Cardiac muscle cell (in vitro differentiated cells and primary cell): ENCODE measurements at places on chromosomes 1 and 21. TPM values are rescaled to one million over a fixed set of nuclear protein-coding genes. Genes with fewer than 3 reads are reported as not detected.

GRCh38 chr1:96992871-96993270 lies 271.3 kb downstream of the PTBP2 start:
- no peak overlapping the region for H3K4me3 ChIP-seq
- no peak overlapping the region for H3K27ac ChIP-seq
- H3K27me3 ChIP-seq = no peaks in the 10 kb centered on the region
- no peaks in the 10 kb centered on the region for H3K36me3 ChIP-seq
- DNase-seq = no peak

DNA sequence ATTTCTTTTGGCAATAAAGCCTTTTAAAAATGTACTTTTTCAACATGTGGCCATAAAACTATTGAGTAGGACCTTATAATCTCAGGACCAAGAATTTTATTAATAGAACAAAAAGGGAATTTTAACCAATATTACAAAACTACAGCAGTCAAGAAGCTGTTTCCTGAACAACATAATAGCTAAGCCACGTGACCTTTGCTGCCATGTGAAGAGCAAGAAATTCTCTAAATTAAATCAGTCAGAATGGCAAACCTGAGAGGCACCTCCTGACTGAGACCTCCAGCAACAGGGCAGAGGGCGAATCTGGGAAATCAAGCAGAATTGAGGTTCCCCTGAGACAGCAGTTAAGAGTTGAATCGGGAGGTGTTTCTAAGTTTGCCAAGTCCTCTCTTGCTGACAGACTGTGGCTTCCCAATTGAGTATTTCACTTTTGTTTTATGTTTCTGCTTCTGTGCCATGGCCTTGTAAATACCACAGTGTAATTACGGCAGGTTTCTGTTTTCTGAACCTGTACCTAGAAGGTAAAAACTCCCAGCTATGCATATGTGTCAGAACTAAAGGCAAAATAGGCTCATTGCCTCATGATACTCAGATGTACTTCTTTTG lies 358.4 kb downstream of the NTNG1 start:
- no peaks in the 10 kb centered on the region for H3K4me1 ChIP-seq
- DNase-seq = no peak
- H3K4me3 ChIP-seq = no peak overlapping the region
- no peaks in the 10 kb centered on the region for H3K36me3 ChIP-seq
- H3K27ac ChIP-seq = no peak overlapping the region

DNA sequence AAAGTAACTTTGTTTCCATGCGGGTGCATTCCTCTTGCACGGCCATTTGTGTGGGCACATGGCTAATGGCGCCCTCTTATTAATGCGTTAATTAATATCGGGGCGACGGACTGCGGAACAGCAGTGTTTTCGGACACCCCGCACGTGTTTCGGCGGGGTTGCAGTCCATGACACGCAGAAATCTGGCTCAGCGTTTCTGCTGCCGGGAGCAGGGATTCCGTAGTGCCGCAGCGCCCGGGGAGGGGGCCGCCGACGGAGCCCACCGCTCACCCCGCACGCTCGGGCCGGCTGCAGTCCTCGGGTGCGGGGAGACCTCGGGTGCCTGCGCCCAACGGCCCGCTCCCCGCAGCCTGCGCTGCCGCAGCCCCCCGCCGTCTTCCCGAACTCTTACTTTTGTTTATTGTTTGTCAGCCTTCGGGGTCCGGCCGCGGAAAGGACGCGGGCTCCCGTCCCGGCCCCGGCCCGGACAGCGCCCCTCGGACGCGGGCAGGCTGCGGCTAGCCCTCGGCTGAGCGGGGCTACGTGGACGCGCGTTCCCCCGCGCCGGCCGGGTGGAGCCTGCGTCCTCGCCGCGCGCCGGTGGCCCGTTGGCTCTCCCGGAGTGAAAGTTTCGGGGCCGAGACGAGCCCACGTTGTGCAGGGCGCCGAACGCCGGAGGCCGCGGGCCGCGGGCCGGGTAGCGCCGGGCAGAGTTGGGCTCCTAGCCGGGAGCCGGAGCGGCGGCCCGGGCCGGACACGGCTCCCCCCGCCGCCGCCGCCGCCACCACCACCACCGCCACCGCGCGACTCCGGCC lies 849 bp downstream of the NFIA start:
- H3K27ac ChIP-seq = no peak overlapping the region
- H3K4me1 ChIP-seq = peaks cover 48% of the 10 kb centered on the region
- H3K4me3 ChIP-seq = peak overlapping the region; percentile 95
- H3K36me3 ChIP-seq = no peaks in the 10 kb centered on the region

DNA sequence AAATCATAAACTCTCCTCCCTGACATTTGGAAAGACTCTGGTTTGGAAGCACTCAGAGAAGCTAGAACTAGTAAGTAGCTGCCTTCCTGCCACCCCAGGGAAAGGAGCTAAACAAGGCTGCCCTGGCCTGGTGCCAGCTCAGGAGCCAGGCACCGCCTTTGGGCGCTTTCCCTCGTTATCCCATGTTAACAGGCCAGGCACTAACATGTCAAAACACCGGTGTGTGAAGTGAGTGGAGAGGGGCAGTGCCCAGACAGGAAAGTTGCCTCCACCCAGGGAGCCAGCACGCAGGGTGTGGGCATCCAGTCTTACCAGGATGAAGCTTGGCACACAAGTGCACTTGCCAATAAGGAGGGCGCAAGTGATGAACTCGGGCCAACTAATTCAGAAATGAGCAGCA lies 346.8 kb downstream of the RRAGC start:
- H3K4me3 ChIP-seq = no peak overlapping the region
- no peaks in the 10 kb centered on the region for H3K36me3 ChIP-seq
- H3K4me1 ChIP-seq = peaks cover 7% of the 10 kb centered on the region
- no peak overlapping the region for H3K27ac ChIP-seq
- H3K27me3 ChIP-seq = peaks cover 31% of the 10 kb centered on the region
- peak; percentile 20 for DNase-seq

DNA sequence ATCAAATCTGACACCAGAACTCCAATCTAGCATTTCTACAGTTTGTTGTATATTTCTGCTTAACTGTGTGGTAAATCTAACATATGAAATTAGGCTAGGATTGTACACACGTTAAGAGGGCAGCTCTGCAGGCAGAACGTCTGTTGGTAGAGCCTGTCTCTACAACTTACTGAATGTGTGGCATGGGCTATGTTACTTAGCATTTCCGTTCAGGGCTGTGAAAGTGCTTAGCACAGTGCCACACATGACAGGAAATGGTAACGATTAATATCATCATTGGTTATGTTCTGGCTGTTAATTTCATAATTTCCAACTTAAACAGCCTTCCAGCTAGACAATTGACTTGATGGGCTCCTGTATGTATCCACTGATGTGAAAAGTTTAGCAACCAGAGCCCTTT lies 9.6 kb upstream of the C8B start:
- no peak overlapping the region for H3K4me3 ChIP-seq
- DNase-seq = no peak
- H3K36me3 ChIP-seq = no peaks in the 10 kb centered on the region
- no peak overlapping the region for H3K27ac ChIP-seq
- H3K4me1 ChIP-seq = no peaks in the 10 kb centered on the region

DNA sequence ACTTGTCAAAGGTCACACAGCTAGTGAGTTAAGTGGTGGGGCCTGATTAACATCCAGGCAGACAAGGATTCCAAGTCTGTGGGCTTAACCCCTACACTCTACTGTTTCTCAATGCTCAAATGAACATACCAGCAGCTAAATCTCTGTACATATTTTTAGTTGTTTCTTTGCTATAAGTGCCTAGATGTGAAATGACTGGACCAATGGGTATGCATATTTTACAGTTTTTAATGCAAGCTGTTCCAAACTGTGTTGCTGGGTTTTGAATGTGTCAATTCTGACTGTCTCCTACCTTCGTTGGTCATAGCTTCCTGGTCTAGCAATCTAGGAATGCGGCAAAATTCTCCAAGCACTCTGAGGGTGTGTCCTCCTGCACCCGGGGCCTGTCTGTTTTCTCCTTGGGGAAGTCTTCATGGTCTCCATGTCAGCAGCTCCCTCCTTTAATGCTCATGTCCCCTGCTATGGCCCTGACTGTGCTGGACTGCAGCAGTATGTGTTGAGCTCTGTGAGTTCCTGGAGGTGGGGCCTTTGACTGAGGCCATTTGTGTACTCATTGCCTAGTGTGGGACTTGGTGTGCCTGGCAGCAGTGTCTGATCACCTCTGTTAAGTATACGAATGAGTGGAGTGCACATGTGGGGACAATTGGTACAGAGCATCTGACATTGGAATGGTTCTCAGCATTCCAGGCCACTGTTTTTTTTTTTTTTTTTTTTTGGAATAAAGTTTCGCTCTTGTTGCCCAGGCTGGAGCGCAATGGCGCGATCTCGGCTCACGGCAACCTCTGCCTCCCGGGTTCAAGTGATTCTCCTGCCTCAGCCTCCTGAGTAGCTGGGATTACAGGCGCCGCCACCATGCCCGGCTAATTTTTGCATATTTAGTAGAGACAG lies 72.9 kb upstream of the SLC2A1 start:
- no peaks in the 10 kb centered on the region for H3K4me1 ChIP-seq
- DNase-seq = no peak
- no peaks in the 10 kb centered on the region for H3K27me3 ChIP-seq
- H3K36me3 ChIP-seq = no peaks in the 10 kb centered on the region
- H3K27ac ChIP-seq = no peak overlapping the region

GRCh38 chr1:40951943-40952743 lies 27.4 kb upstream of the CTPS1 start:
- H3K4me1 ChIP-seq = no peaks in the 10 kb centered on the region
- H3K36me3 ChIP-seq = no peaks in the 10 kb centered on the region
- no peaks in the 10 kb centered on the region for H3K27me3 ChIP-seq
- H3K4me3 ChIP-seq = no peak overlapping the region

GRCh38 chr1:144101397-144102045 lies 129.7 kb upstream of the FAM72C start:
- no peaks in the 10 kb centered on the region for H3K4me1 ChIP-seq
- no peak overlapping the region for H3K27ac ChIP-seq
- no peak overlapping the region for H3K4me3 ChIP-seq
- no peaks in the 10 kb centered on the region for H3K36me3 ChIP-seq

GRCh38 chr21:41167348-41168342 lies at the start of gene BACE2:
TSS of gene BACE2 (plus strand) at chr21:41168160. CDS start at chr21:41168264, 104 bp downstream.
- no peaks in the 10 kb centered on the region for H3K36me3 ChIP-seq
- DNase-seq = peak; percentile 76
- no peak within 1 kb of the TSS for H3K27ac ChIP-seq
- H3K27me3 ChIP-seq = peaks cover 56% of the 10 kb centered on the region

GRCh38 chr1:27163093-27163492 lies 8.2 kb upstream of the SLC9A1 start:
- H3K36me3 ChIP-seq = no peaks in the 10 kb centered on the region
- no peak overlapping the region for H3K27ac ChIP-seq
- no peaks in the 10 kb centered on the region for H3K4me1 ChIP-seq
- H3K4me3 ChIP-seq = no peak overlapping the region
- H3K27me3 ChIP-seq = no peaks in the 10 kb centered on the region

GRCh38 chr1:208808301-208808700 lies 564.1 kb upstream of the PLXNA2 start:
- H3K4me1 ChIP-seq = peaks cover 5% of the 10 kb centered on the region
- H3K27ac ChIP-seq = no peak overlapping the region
- peaks cover 5% of the 10 kb centered on the region for H3K27me3 ChIP-seq
- no peak overlapping the region for H3K4me3 ChIP-seq
- H3K36me3 ChIP-seq = no peaks in the 10 kb centered on the region

- no peak for DNase-seq
Observed at GRCh38 chr1:156376958-156377919, 8.2 kb downstream of the RHBG start.

DNA sequence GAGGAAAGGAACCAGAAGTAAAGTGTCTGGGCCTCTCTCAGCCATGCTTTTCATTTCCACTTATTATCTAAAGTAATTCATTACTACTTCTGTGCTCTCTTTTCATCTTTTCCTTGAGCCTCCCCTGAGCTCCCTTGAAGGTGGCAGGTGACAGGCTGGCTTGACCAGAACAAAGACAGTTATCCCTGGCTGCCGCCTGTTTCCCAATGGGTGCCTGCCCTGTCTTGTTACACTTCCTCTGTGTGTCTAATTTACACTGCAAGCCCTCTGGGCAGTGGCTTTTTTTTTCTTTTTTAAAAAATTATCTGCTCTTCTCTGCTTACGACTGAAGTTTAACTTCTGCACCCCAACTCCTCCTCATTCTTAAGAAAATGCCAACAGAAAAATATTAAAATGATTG lies 113.4 kb downstream of the NGF start:
- H3K4me3 ChIP-seq = no peak overlapping the region
- no peaks in the 10 kb centered on the region for H3K4me1 ChIP-seq
- no peaks in the 10 kb centered on the region for H3K36me3 ChIP-seq
- H3K27me3 ChIP-seq = no peaks in the 10 kb centered on the region

DNA sequence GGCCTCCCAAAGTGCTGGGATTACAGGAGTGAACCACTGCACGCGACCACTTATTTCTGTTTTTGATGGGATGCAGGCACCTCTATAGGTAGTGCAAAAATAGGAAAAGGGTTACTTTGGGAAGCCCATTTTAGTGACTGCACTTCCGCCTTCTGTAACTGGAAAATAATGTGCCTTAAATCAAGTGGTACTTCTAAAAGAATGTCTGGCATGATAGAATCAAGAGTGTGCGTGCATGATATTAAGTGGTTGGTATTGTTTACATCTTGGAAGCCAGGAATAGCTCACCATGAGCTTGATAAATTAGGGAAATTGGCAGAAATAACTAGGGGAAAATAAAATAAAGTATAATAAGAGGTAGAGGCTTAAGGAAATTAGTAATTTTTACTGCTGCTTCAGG lies 1067.0 kb downstream of the ADGRL2 start:
- no peak for DNase-seq
- H3K27me3 ChIP-seq = no peaks in the 10 kb centered on the region
- H3K4me1 ChIP-seq = peaks cover 7% of the 10 kb centered on the region
- H3K36me3 ChIP-seq = no peaks in the 10 kb centered on the region
- no peak overlapping the region for H3K27ac ChIP-seq

GRCh38 chr1:60965280-60965854 lies 117.0 kb upstream of the NFIA start:
- H3K27ac ChIP-seq = no peak overlapping the region
- H3K27me3 ChIP-seq = no peaks in the 10 kb centered on the region
- H3K4me1 ChIP-seq = peaks cover 10% of the 10 kb centered on the region

DNA sequence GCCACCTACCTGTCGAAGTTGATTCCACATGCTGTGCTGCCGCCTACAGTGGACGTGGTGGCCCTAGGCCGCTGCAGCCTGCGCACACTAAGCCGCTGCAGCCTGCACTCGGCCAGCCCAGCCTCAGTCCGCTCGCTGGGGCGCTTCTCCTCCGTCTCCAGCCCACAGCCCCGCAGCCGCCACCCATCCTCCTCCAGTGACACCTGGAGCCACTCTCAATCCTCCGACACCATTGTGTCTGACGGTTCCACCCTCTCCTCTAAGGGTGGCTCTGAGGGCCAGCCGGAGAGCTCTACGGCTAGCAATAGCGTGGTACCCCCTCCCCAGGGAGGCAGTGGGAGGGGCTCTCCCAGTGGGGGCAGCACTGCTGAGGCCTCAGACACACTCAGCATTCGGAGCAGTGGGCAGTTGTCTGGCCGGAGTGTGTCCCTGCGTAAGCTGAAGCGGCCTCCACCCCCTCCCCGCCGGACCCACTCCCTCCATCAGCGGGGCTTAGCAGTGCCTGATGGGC lies 46.9 kb downstream of the YARS1 start:
- no peak for DNase-seq
- H3K4me1 ChIP-seq = peaks cover 41% of the 10 kb centered on the region
- no peaks in the 10 kb centered on the region for H3K27me3 ChIP-seq
- no peak overlapping the region for H3K4me3 ChIP-seq

GRCh38 chr1:51504806-51505525 lies 14.1 kb downstream of the EPS15 start:
- no peaks in the 10 kb centered on the region for H3K27me3 ChIP-seq
- DNase-seq = no peak
- H3K27ac ChIP-seq = no peak overlapping the region
- no peak overlapping the region for H3K4me3 ChIP-seq
- H3K4me1 ChIP-seq = peaks cover 9% of the 10 kb centered on the region

Gene CYP4Z1
- not detected in 2 replicates for total RNA-seq

Gene CTSE
- not detected in 2 replicates for total RNA-seq

Gene LCE3D
- total RNA-seq = not detected in 2 replicates

Gene LHX8
- 0.18 and 0.35 TPM in 2 replicates for total RNA-seq

Gene HAPLN2
- 7.6 and 19.0 TPM in 2 replicates for total RNA-seq

Gene FNBP1L
- total RNA-seq = 12.5 and 13.8 TPM in 2 replicates

Gene LRRN2
- total RNA-seq = 3.7 and 5.0 TPM in 2 replicates

Gene CR1
- total RNA-seq = not detected in 2 replicates

Gene SLC9C2
- total RNA-seq = 0.25 TPM in 1 of 2 replicates, not detected in the other
